Activated effector memory CD4-positive, alpha-beta T cell treated with anti-CD3 and anti-CD28 coated beads, Interleukin-2, amount 50 U/mL, for 16 hours (primary cell): ENCODE measurements at places on chromosomes 5 and 9.

GRCh38 chr9:124263213-124263612, 5.5 kb downstream of the NEK6 start:
- DNase-seq, result no peak

DNA sequence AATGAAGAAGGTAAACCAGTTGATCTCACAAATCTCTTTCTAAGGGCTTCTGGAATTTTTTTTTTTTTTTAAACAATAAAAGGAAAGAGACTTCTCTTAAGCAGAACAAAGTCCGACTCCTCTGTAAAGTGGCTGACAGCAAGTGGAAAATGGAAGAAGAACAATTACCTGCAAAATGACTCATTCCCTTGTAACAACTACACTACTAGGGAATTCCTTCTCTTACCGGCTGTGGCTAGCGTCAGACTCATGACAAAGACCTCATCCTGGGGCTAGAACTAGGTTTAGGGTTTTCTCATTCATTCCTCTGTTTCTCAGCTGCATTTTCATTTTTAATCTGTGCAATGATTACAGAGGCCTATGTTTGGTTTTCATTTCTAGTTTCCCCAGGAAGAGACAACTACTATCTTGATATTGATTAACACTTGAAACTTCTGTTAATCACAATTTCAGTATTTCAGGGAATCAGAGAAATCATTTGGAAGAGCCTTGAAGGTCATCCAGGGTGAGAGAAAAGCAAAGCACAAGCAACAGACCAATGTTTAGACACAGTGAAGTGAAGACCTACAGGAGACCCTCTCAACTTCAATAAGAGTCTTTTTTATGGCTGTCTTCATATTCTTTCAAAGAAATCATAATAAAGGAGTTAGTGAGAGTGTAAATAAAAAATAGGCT, 437.9 kb downstream of the RAB3C start:
- no peak for DNase-seq

GRCh38 chr9:105282870-105283621, 38.6 kb downstream of the SLC44A1 start:
- DNase-seq, result no peak

DNA sequence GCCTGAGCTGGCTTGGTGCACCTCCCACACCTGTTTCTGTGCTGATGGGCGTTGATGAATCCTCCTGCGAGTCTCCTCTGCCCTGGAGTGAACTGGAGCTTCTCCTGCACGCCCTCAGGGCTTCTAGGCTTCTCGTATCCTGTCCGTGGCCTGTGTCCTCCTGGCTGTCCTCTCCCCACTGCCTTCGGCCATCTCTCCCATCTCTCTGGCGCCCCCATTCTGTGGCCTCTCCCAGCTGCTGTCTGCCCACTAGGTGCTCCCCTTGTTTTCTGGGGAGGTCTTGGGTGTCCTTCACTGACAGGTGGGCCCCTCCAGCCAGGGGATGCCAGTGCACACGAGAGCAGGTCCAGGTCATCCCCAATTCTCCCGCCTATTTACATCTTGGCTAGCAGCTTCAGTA, 28.8 kb downstream of the AHRR start:
- peak; percentile 57 for DNase-seq

- DNase-seq, result no peak
These were observed 561.1 kb downstream of the RAB3C start for GRCh38 chr5:59143926-59144333.

DNA sequence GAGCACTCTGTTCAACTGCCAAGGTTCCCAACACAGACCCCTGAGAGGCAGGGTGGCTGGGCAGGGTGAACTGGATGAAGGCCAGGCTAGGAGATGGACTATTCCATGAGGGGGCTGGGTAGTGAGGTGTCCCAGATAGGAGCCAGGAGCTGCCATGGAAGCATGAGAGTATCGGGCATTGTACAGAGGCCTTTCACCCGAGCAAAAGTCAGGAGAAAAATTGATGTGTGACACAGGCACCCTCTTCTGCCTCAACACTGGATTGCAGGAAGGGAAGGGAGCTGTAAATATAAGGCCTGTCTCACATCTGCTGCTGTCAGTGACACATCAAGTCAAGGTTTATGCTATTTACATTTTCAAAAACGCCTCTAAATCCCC, 74.6 kb downstream of the UBAP1 start:
- DNase-seq, result peak; percentile 53

GRCh38 chr5:74250304-74251102, 390.0 kb downstream of the ENC1 start:
- DNase-seq, result no peak

DNA sequence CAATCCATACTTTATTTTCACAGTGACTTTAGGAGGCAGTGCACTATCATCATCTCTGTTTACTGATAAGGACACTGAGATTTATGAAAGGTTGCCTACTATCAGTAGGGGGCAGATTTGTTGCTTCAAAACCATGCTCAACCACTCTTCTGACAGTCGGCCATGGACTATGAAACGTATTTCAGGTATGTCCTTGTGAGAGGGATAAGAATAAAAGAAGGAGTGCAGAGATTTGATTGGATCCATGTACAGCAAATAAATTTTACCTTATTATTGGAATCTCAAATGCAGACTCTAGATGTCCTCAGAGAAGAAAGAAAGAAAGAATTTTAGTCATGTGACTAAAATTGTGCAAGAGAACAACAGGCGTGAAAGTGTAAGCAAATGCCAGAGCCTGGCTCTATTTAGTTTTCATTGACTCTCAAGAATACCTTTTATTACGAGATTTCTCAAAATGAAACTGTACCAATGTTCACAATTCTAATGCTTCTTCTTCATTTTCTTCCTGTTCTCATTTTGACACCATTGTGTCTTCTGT, 296.6 kb upstream of the RASA1 start:
- DNase-seq, result no peak

DNA sequence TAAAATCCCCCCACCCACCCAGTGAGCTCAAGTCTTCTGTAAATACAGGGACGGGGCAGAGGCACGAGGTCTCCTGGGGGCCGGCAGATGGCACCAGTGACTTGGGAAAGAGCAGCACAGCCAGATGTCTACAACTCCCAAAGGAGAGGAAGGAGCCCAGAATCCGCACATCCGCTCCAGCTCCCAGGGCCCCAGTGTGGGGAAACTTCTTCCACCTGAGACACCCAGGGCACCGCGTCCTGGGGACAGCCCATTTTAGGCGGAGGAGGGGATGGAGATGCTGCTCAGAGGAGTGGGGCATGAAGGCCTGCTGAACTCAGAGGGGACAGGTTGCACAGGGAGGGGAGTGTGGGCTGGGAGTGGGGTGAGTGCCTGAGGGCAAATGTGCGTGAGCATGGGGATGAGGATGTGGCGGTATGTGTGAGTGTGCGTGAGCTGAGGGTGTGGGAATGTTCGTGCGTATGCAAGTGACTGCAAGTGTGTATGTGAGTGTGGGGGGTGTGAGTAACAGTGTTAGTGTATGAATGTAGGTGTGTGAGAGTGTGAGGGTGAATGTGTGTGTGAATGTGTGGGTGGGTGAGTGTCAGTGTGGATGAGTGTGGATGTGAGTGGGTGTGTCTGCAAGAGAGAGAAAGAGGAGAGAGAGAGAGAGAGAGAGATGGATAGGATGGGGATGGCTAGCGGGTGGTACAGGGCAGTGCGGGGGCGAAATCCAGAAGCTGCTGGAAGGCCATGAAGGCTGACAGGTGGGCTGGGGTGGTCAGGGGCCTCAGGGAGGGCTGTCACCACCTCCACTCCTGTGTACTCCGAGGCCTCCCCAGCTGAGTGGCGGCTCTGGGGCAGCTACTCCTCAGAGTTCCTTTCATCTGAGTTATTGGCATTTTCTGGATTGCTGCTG, 63.5 kb downstream of the DUSP1 start:
- no peak for DNase-seq

DNA sequence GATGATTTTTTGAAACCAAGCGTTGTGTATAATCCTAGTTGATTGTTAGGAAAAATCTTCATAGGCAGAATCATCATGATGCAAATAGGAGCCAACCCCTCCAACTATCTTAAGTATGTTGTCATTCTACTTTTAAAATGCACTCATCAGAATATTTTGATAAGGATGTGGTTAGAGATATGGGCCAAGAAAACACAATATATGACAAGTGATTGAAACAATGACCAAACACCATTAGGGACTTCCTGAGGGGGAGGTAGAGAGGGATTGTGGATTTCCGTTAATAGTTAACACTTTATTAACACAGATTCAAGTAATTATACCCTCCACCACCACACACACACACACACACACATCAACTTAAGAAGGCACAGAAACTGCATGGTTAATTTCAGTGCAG, 143.3 kb downstream of the ARSB start:
- no peak for DNase-seq

DNA sequence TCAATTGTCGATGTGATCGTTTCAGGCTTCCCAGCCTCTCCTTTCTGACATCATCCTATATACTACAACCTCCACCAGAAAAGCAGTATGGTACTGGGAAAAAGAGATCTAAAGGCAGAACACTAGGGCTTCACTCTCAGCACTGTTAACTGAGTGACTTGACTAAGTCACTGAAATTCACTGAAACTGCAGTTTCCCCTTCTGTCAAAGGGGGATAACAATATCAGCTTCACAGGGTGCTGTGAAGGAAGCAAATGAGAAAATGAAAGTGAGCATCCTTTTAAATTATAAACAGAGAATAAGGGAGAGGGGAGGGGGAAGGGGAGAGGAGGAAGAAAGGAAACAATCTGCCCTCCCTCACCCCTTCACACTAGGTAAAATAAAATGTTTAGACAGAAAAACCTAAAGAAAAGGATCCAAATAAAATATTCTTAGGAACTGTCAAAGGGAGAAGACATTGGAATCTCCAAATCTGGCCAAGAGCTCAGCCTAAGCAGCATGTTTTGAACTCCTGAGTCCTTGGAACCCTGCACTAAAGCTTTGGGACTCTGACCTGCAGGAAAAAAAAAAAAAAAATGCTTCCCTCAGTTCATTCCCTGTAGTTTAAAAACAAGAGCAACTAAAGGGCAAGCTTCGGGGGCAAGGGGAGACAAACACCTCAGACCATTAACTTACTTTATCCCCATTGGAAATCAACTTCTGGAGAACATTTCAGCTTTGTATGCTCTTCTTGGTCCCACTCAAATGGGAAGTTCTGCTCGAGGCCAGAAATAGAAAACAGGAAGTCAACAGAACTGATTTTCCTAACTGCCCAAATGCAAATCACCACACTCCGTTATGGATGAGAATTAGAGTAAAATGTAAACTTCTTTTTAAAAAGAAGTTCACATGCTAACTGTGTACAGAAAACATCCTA, 178.3 kb downstream of the DEPDC1B start:
- no peak for DNase-seq

DNA sequence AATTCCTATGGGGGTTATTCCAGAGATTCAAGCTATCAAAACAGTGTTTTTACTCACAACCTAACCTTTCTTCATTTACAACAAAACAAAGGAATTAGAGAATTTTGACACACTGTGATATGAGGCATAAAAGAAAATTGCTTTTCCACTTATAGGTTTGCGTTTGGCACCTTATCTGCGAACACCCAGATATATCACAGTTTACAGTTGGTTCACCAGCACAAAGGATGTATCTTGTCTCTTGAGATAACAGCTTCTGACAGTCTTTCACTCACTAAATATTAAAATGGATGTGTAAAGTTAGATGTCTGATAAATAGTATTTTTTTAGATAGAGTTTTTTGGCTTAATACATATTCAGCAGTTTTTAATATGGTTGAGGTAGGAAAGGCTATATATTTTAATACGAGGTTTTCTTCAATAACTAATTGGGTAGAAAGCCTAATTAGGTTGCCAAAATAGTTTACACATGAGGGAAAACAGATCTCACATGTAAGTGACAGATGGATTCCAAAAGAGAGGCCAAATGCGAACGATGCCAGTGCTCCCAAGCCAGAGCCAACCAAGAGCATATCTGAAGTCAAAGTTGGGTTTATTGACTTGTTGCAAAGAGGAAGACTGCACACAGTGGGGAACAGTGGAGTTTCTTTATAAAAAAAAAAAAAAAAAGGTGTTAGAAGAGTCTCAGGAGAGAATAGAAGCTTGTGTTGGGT, 1495.2 kb downstream of the MAT2B start:
- no peak for DNase-seq

GRCh38 chr5:110968246-110969005, 103.1 kb upstream of the TSLP start:
- no peak for DNase-seq

DNA sequence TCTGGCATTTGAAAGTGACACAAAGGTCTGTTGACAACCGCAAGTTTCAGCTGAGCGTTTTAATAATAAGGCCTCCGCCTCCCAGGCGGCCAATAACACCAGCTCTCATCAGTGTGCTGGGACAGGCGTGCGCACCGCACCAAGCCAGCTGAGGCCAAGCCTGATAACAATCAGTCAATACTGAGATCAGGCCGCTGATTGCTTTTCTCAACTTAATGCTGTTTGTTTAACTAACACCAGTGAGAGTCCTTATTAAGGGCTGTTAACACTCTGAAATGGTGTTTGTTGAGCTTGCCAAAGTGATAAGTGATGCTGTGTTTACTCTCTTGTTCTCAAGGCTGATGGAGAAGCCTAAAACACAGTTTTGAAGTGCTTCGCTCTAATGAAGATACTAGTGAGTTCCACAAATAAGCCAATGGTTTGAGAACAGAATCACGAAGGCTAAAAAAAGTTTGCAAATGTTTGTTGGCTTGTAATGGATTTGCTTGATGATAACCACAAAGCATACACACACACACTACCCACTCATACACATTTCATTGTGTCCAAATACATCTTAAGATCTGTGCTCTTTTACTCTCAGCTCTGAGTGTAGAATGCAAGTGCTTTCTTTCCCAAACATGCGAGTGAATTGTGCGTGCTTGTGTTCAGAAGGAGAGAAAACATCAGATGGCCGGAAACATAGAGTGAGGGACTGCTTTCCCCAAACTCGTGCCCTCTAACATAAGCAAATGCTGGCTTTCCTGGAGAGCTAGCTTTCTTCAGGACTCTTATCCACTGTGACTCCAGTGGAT, 330.4 kb upstream of the KLF4 start:
- no peak for DNase-seq

DNA sequence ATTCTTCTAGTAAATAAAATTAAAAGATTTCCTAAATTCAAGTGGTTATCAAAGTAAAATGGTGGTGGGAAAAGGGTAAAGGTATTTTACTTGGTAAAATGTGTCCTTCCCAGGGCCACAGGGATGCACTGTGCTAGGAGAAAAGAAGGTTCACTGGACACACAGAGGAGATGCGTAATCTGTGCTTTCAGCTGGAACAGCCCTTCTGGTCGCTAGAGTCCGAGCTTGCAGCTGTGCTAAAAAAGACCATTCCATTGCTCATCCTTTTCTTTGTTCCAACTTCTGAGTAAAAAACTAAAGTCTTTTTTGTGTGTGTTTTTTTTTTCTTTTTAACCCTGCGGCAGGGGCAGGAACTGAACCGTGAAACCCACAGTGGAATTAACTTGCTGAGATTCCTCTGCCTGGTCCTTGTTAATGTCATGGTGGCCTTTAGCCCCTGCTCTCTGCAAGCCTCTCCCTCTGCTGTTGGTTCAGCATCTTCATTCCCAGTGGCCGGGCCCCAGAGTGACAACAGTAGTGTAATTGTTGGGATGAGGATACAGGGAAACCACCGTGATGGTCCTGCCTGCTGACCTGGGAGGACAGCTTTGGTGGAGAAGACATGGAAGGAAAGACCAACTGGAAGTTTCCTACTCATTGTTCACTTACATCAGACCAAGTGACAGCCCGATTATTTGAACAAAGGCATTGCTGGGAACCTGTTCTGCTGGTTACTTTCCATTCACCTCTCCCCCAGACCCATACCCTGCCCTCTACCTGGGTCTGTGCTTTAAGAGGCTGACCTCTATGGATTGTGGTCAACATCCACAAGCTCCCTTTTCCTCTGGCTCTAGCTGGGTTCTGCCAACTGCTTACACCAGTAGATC, 31.9 kb upstream of the FSTL4 start:
- no peak for DNase-seq

- no peak for DNase-seq
These were observed 234.2 kb upstream of the RFX3 start for GRCh38 chr9:3760031-3760430.

- DNase-seq, result no peak
These were observed 182.1 kb upstream of the PTGER4 start for GRCh38 chr5:40497573-40497972.
